Daoy (cell line): ENCODE measurements at places on chromosomes 6 and 20.

DNA sequence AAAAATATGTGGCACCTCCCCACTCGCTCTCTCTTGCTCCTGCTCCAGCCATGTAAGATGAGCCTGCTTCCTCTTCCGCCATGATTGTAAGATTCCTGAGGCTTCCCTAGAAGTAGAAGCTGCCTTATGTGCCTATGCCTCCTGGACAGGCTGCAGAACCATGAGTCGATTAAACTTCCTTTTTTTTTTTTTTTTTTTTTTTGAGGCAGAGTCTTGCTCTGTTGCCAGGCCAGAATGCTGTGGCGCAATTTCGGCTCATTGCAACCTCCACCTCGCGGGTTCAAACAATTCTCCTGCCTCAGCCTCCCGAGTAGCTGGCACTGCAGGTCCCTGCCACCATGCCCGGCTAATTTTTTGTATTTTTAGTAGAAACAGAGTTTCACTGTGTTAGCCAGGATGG is 112.5 kb downstream of the FAM217A start:
- DNase-seq, result no peak

DNA sequence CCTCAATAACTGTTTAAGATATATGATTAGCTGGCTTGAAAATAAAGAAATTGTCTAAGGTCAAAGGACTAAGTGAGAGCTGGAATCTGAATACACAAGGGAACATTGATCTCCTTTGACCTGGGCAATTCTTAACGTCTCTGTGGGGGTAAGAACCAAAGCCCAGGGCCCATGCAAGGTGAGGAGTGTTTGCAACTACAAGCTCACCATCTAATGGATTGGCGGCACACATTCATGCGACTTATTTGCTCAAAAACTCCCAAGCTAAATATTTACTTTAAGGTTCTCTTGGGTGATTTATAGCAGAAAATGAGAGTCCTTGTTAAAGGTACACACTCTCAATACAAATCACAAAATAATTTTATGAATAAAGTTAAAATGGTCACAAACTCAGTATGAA is 392.0 kb upstream of the FLRT3 start:
- DNase-seq, result no peak

DNA sequence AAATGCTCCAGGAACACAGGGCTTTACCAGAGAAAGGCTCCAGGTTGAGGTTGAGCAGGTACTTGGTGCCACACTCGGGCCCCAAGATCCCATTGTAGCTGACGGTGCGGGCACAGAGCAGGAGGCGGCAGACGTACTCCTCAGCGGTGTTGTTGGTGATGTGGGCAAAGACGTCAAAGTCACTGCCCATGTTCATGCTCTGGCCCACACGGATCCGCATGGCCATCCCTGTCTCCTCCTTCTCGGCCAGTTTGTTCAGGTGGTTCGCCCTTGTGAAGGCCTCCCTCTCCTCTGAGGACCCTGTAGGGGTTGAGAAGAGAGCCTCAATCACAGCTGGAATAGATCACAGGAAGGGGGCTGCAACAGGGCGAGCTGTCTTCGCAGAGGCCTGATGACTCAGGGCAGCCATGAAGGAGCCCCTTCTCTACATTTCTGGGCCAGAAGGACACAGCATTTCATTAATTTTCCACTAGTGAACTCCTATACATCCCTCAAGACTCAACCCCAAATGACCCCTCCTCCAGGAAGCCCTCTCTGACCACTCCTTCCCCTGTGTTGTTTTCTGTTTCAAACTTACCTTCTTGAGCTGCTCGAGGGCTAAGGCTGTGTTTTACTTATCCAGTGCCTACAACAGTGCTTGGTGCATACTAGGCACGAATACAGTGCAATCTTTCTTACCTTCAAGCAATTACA is 26.8 kb downstream of the TGM2 start:
- DNase-seq, result no peak

GRCh38 chr6:45827952-45828530 is 187.6 kb downstream of the CLIC5 start:
- no peak for DNase-seq

- peak; percentile 51 for DNase-seq
Measured at GRCh38 chr6:25014791-25015560, 79.2 kb upstream of the RIPOR2 start.

DNA sequence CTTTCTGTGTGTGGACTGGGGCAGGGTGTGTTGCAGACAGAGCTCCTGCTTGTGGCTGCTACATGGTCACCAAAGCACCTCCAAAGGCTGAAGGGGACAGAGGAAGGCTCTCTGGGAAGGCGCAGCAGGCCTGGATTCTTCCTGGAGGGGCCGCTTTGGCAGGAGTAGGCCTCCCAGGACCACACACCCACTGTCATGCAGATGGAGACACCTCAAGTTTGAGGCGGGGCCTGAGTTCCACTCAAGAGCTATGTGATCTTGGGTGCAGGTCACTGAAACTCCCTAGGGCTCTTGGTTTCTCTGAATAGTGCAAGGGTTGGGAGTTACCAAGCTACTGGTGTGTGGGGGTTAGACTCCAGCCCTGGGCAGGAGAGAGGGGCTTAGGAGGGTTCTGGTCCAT is 27.9 kb downstream of the EFCAB8 start:
- no peak for DNase-seq

DNA sequence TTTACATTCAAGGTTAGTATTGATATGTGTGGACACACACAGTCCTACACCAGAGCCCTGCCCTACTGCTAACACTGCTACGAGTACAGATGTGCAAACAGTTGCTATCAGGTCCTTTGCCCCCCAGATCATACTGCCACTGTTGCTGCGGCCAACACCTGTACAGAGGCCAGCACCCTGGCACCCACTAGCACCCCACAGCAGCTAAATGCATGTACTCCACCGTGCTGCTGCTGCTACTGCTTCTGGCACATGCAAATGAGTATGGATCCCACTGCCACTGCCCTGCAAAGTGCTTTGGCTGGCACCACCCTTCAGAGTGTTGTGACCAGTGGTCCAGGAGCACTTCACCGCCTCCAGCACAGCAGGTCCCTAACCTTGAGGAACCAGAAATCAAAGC is 621.9 kb downstream of the GRIK2 start:
- no peak for DNase-seq

DNA sequence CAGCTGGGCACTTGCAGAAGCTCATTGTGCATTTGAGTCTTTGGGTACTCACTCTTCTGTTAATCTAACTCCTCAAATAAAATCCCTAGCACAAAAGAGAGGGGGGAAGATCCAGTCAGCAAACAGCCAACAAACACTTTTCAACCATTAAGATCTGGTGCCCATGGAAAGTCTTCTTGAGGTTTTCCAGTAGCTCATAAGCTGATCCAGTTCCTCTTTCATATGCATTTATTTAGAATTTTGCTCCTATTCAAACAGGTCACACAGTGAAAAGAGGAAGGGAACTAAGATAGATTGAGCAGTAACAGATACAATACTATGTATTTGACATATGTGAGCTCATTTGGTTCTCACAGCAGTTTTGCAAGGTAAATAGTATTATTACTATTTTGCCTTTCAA is 38.6 kb downstream of the HLA-DPB1 start:
- DNase-seq, result no peak

DNA sequence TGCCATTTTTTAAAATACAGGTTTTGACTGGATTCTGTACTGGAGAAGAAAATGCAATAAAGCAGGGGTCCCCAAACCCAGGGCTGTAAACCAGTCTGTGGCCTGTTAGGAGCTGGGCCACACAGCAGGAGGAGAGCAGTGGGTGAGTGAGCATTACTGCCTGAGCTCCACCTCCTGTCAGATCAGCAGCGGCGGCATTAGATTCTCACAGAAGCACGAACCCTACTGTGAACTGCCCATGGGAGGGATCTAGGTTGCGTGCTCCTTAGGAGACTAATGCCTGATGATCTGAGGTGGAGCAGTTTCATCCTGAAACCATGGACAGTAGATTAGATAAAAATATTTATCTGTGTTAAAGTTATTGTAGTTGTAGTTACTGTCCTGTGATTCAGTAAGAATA is 21.1 kb upstream of the FBXO9 start:
- peak; percentile 85 for DNase-seq

GRCh38 chr20:25288291-25289181 is 40.7 kb downstream of the PYGB start:
- no peak for DNase-seq

DNA sequence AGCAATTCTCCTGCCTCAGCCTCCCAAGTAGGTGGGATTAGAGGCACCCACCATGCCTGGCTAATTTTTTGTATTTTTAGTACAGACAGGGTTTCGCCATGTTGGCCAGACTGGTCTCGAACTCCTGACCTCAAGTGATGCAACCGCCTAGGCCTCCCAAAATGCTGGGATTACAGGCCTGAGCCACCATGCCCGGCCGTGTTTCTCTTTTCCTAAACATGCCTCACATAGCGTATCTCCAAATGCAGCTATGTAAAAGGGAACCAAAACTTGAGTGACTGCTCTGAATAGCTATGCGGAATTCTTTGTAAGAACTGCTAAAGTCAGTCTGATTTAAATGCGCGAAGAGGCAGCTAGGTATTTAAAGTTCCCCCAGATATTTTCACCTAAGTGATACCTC is 20.5 kb downstream of the BPIFA2 start:
- DNase-seq, result no peak
